ENCODE measurements at places on chromosomes 13 and 19.

DNA sequence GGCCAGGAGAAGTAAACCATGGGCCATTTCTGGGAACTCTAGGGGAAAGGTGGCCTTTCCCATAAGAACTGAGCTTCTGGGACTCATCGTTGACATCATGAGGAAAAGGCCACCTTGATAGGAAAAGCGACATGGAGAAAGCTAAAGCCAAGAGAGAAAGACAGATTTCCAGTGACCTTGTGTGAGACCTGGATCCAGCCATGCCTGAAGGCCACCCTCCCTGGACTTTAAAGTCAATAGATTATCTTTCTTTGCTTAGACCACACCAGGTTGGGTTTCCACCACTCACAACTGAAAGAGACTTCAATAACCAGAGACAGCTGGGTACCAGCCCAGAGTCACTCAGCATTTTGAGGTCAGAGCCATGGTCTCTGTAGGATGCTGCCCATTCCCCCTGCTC is 3.5 kb downstream of the CYP4F2 start:
- no peak for DNase-seq

DNA sequence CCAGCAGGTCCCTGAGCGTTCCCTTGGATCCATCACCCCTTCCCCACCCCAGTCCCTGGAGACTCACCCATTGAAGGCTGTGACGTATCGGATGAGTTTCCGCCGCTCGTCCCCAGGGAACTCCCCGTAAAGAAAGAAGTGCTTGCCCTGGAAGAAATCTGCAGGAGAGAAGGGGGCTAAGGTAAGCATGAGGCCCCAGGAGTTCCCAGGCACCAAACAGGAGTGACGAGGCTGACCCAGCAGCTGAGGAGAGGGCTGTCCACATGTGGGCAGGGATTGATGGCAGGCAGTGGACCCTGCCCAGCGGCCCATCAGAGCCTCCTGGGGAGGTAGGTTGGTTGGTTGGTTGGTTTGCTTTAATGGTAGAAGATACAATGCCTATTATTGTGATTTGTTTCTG is 11.1 kb downstream of the ZNF575 start:
- no peak for DNase-seq

DNA sequence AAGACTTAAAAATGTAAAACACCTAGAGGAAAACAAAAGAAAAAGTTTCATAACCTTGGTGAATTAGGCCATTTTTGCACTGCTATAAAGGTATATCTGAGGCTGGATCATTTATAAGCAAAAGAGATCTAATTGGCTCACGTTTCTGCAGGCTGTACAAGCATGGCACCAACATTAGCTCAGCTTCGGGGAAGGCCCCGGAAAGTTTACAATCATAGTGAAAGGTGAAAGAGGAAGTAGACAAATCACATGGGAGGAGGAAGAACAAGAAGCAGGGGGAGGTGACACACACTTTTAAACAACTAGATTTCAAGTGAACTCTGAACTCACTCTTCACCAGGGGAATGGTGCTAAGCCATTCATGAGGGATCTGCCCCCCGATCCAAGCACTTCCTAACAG is 1358.5 kb upstream of the PCDH9 start:
- no peak for DNase-seq

DNA sequence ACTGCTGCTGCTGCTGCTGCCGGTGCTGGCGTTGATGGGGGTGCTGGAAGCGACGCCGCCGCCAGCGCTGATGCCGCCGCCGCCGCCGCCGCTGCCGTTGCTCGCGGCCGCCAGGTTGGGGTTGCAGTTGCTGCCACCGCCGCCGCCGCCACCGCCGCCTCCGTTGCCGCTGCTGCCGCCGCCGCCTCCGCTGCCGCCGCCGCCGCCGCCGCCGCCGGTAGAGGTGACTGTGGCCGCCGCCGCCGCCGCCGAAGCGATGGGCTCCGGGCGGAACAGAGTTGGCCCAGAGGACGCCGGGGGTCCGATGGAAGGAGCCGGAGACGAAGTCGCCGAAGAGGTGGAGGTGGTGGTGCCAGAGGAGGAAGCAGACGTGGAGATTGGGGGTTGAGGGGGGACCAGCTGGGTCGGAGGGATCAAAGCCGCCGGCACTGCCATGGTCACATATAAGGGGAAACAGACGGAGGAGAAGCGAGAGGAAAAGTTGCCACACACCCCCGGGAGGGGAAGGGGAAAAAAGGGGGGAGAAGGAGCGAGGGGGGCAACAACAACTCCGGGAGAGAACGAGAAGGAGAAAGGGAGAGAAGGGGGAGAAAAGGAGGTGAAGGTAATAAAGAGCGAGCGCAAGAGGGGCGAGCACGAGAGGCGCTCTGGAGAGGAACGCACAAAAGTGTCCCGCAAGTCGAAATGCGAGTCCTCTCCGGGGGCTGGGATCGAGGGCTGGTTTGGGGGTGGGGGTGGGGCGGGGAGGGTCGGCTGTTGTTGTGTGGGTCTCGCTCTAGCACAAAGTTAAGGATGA is 471 bp downstream of the DACH1 start:
- no peak for DNase-seq

DNA sequence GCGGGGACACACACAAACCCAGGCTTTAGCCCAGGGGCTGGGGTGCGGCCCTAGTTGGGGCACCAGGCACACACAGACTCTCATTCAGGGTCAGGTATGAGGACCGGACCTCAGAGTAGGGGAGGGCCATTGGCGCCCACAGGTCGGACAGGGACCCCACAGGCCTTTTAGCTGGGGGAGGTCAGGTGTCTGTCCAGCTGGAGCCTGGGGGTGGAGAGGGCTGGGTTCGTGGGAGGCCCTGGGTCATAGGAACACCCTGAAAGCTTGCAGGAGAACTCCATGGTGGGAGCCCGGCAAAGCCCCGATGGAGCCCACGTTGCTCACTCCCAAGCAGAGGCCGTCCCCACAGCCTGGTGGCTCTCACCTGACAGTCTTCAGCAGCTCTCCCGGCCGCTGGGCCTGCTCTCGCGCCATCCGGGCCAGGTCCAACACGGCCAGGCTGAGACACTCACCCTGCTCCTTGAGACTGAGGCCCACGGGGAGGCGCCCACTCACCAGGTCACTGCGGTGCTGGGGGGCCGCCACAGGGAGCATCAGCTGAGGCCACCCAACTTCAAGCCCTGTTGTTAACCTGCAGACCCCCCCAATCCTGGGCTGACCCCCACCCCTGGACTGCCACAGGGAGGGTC is 5.0 kb downstream of the JAK3 start:
- DNase-seq: no peak
